ENCODE measurements at places on chromosomes 12 and 14. TPM values are rescaled to one million over a fixed set of nuclear protein-coding genes. Genes with fewer than 3 reads are reported as not detected.
A peak's percentile ranks its signal among the peaks of the same experiment; 100 is the strongest.

Gene SYT1
- not detected for total RNA-seq

Gene SERPINA10
- total RNA-seq = not detected

Gene NTN4
- total RNA-seq = not detected

Gene RNASE7
- total RNA-seq = not detected

Gene POTEG
- total RNA-seq = not detected

Gene LRCOL1
- total RNA-seq = not detected

Gene JPH4
- not detected for total RNA-seq

Gene DNM1L
- 83.3 TPM for total RNA-seq

Gene WSCD2
- not detected for total RNA-seq

Gene BAG5
- 32.1 TPM for total RNA-seq

Gene PROX2
- not detected for total RNA-seq

Gene LRRC10
- total RNA-seq = not detected

Gene OR6C2
- not detected for total RNA-seq

GRCh38 chr12:99092100-99092851, 447.2 kb downstream of the APAF1 start:
- DNase-seq = no peak

- DNase-seq = no peak
Measured at GRCh38 chr14:61253064-61253738, 27.9 kb downstream of the TMEM30B start.

- no peak for DNase-seq
Measured at GRCh38 chr12:6774499-6775062, 2.3 kb downstream of the LAG3 start.

- DNase-seq = no peak
Measured at GRCh38 chr12:123092866-123093265, 58.0 kb downstream of the PITPNM2 start.

DNA sequence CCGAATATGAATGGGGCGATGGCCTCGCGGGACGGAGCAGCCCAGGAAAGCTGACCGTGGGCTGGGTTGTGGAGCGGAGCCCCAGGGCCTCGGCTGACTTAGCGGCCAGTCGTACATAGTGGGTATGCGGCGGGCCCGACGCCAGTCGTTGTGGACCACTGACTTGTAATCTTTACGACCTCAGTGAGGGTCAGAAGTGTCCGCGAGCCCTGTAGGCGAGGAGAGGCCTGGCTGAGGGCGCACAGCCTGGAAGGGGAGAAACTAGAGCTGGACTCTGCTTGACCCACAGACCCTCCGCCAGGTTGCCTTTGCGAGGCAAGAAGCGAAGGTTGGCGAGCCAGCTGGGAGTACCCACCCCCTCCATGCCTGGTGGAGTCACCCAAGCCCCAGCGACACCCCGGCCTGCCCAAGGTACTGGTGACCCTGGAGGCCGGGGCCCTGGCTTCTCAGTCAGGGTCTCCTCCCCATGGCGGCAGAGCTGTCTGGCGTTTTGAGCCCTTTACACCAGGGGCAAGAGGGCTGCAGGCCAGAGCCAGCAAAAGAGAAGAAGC, 15.6 kb upstream of the DYNC1H1 start:
- peak; percentile 69 for DNase-seq

- DNase-seq = no peak
Measured at GRCh38 chr14:70988452-70988851, 81.2 kb downstream of the PCNX1 start.

GRCh38 chr14:94494085-94494484, 15.2 kb downstream of the SERPINA12 start:
- DNase-seq = no peak

DNA sequence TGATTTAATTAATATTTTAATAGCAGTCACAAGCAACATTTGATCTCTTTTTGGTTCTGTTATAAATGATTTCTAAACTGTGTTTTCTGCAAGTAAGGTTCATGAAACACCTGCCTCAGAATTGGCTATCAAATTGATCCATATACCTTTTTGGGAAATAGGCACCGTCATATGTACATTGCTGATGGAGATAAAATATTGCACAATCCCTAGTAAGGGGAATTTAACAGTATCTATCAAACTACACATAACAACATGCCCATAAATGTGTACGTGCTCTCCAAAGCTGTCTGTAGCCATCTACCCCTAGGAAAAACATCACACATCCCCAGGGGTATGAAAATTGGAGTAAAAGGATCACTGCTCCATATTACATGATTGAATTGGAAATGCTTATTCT, 167.3 kb upstream of the CPNE8 start:
- DNase-seq = no peak

- no peak for DNase-seq
Measured at GRCh38 chr12:132471011-132471857, 18.7 kb upstream of the FBRSL1 start.

GRCh38 chr12:67459173-67459572, 189.4 kb upstream of the DYRK2 start:
- no peak for DNase-seq

GRCh38 chr12:62934239-62934798, 631 bp downstream of the PPM1H start:
- no peak for DNase-seq

DNA sequence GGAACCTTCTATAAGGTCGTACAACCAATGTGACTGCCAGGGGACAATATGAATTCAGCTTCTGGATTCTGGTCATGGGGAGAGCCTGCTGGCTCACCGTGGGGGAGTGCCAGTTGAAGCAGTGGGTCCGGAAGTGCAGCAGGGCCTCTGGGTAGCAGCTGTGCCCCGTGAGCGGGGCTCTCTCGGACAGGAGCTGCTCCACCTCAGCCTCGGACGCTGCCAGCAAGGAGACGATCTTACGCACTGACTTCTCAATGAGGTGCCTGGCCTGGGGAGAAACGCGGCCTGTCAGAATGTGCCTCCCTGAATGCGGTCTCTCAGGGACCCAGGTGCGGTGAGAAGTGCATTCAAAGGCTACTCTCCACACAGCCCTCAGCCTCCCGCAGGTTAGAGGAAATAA, 42.0 kb downstream of the LGMN start:
- DNase-seq = no peak

- DNase-seq = no peak
Measured at GRCh38 chr12:100778967-100779590, 15.5 kb upstream of the ANO4 start.

DNA sequence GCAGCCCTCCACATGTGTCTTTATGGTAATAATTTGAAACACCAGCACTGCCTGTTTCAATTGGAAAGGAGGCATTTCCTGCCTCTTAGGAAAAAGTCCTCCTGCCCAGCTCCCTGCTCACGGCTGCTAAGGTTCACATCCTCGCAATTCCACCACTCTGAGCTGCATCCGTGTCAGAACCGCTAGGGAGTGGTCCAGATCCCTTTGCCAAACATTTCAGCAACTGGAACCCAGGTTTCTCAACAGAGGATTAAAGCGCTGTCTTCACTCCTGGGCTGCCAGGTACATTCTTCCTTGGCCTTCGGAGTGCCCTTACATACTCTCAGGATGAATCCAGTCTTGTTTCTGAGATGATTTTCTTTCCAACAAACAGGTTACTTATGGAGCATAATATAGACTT, 23.3 kb downstream of the C14orf132 start:
- DNase-seq = no peak
